ENCODE measurements at places on chromosomes 1 and 21.

DNA sequence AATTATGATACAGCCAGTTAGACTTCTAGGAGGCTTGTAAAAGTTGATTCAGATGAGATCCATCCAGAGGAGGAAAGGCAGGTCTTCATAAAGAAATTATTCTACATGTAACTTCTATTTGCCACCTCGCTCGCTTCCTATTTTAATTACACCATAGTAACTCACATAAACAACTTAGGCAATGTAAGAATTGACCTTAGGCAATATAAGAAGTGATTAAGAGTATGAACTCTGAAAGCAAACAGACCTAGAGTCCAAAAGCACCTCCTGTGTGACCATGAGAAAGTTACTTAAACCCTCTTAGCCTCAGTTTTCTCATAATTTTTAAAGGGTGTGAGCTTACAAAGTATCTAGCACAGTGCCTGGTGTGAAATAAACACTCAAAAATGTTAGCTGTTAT lies 192.7 kb upstream of the NFIA start:
- no peak for DNase-seq

DNA sequence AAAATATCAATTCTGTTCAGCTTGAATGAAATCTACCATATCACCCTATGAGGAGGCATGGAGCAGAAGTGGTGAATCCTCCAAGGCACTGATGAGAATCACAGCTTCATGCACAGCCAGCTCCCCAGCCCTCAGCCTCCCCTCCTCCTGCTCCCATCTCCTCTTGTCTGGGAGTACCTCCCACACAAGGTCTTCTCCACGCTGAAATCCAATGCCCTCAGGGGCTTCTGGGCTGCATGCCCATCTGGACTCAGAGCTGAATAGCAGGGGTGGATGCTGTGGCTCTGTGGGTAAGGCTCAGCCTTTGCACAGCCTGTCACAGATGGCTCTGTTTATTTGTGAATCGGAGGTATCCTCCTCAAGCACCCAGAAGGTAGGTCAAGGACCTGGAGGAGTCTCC lies 48.6 kb downstream of the KCNC4 start:
- DNase-seq, result no peak

DNA sequence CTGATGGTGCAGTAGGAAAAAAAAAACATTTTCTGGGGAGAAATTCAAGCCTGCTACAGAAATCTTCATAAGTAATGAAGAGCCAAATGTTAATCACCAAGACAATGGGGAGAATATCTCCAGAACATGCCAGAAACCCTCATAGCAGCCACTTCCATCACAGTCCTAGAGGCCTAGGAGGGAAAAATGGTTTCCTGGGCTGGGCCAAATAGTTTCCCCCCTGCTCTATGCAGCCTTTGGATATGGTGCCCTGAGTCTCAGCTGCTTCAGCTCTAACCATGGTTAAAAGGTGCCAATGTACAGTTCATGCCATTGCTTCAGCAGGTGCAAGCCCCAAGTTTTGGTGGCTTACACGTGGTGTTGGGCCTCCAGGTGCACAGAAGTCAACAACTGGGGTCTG lies 113.1 kb downstream of the ZNF648 start:
- no peak for DNase-seq

DNA sequence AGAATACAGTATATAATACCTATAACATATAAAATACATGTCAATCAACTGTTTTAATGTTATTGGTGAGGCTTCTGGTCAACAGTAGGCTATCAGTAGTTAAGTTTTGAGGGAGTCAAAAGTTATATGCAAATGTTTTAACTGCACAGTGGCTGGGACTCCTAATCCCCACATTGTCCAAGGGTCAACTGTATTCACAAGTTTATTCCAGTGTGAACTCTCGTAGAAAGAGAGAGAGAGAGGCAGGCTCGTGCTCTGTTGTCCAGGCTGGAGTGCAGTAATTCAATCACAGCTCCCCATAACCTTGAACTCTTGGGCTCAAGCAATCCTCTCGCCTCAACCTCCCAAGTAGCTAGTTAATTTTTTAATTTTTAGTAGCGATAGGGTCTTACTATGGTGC lies 66.0 kb downstream of the NRIP1 start:
- no peak for DNase-seq

- no peak for DNase-seq
Observed at GRCh38 chr1:184596950-184597645, 157.6 kb downstream of the EDEM3 start.

- no peak for DNase-seq
Observed at GRCh38 chr1:234582681-234583301, 27.2 kb downstream of the IRF2BP2 start.

DNA sequence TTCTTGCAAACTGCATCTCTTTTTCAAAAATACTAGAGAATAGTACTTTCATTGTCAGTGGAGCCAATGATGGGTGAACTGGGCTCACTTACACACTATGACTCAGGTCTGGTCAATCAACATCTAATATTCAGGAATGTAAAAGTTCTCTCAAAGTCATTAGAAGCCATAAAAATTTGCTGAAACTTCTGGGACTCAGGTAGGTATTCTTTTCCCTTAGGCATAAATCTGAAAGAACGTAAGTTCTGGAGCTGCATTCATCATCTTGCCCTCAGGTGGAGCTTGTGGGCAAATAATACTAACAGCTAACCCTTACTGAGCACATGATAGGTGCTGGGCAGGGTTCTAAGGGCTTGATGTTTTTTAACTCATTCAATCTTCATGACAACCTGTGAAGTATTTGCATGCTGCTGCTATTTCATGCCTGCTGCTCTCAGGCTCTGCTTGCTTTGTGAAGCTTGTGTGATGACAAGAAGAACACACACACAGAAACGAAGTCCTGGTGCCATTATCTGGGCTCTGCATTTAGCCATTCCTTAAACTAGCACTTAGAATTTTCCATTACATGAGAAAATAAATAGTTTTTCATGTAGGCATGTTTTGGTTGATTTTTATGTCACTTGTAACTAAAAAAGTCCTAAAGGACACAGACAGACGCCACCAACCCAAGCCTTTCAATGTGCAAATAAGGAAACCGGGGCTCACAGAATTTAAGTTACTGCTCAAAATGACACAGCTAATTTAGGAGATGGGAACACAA lies 394.2 kb upstream of the LYPLAL1 start:
- no peak for DNase-seq

DNA sequence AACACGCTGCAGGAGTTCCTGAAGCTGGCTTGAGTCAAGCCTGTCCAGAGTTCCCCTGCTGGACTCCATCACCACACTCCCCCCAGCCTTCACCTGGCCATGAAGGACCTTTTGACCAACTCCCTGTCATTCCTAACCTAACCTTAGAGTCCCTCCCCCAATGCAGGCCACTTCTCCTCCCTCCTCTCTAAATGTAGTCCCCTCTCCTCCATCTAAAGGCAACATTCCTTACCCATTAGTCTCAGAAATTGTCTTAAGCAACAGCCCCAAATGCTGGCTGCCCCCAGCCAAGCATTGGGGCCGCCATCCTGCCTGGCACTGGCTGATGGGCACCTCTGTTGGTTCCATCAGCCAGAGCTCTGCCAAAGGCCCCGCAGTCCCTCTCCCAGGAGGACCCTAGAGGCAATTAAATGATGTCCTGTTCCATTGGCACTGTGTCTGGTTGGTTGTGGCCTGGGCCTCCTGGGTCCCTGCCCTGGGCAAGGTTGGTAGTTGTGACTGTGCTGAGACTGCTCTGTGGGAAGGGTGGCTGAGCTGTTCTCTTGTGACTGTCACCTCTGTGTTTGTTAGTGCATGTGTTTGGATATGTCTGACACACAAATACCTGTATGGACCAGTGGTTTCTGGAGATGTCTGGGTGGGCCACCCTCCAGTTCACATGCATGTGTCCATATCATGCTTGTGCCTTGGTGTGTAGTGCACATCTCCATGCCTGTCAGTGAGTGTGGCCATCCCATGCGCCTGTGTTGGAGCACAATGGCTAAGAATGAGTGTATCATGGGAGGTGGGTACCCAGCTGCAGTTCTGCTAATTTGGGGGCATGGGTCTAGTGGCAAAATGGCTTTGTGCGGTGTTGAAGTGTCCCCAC lies 1.4 kb downstream of the SH3BGRL3 start:
- DNase-seq, result no peak

DNA sequence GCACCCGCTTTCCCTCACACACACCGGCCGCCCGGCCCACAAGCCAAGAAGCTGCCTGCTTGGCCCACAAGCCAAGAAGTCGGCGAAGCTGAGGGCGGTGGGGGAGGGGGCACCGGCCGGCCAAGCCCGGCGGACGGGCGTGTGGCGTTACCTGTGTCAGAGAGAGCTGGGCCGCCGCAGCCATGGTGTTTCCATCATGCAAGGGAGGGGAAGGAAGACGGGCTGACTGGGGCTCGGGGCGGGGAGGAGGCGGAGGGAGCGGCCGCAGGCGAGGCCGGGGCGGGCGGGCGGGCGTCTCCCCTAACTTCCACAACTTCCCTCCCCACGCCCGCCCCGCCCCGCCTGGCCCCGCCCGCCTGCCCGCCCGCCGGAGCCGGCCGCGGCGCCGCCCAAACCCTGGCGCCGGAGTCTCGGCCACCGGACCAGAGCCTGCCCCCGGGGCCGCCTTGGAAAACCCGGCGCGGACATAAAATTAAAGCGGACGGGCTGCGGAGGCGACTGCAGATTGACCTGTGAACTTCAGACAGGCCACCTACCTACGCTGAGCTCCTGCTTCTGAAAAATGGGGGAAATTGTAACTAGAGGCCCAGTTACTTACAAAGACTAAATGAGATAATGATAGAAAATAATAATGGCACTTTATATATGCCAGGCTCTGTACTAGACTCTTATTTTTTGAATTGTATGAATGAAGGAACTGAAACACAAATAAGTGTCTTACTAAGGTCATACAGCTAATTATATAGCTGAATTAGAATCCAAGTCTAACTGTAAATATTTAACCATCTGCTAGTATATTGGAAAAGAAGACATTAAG lies at the start of gene EPS15:
Gene EPS15, minus strand, starts transcription at position 219 of the 817 bp plus-strand sequence. Its CDS starts 35 bp downstream, at position 184.
- peak; percentile 94 for DNase-seq

DNA sequence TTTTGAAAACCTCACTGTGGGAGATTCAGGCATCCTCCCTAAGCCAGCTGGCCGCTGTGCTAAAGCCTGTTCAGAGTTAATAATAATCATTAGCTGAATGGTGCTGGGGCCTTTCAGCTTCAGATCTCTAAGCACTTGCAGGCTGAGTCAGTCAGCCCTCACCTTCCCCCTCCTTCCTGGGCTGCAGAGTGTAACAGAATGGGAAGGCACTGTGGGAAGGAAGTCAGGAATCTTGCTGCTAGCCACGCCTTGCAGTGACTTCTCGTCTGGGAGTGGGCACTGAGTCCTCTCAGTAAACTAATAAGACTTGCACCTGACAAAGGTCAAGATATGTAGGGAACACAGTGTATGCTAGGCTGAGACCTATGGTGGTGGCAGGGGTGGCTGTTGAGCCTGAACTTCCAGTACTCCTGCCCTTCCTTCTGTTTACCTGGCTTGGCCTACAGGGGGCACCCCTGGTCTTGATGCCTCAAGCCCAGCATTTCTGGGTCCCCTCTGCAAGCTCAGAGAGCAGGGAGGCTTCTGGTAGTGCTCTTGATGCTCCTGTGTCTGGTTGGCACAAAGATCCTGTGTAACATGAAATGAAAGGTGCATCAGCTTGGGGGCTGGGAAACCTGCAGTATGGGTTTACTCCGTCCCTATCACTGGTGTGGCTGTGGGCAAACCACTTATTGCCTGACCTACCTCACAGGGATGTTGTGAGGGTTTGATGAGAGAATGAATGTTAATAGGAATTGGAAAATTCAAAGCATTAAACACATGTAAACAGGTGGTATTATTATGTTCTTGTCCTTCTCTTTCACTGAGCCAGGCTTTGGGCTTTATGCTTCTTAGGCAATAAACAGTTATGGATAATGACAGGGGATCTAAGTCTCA lies 6.0 kb downstream of the CYB561D1 start:
- peak; percentile 47 for DNase-seq

All from liver (tissue), 10 donors.